Uterus (tissue), 4 donors: ENCODE measurements at places on chromosomes 2 and 18.

DNA sequence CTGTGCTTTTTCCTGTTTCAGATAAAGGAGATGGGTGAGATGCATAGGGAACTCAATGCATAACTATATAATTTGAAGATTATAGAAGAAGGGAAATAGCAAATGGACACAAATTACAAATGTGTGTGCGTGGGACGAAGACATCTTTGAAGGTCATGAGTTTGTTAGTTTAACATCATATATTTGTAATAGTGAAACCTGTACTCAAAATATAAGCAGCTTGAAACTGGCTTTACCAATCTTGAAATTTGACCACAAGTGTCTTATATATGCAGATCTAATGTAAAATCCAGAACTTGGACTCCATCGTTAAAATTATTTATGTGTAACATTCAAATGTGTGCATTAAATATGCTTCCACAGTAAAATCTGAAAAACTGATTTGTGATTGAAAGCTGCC lies 16.4 kb upstream of the MSH2 start:
- no peak for DNase-seq

DNA sequence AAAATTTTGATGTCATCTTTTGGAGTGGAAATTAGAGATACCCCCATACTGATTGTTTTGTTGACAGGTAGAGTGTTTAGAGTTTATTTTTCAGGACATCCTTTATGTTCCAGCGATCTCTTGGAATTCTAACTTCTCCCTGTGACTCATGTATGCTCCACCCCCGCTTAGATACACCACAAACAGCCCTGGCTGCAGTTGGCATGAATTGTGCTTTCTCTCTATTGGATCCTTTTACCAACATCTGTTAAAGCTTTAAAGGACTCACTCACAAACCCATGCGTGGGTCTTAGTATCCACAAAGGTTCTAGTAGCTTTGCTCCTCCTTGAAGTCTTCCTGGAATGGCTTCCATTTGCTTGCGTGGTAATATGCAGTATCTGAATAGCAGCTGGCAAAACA lies 409.5 kb upstream of the POU3F3 start:
- no peak for DNase-seq

GRCh38 chr18:70663141-70663540 lies 374.3 kb downstream of the SOCS6 start:
- no peak for DNase-seq

- no peak for DNase-seq
These were observed 66.7 kb downstream of the NDUFA10 start for GRCh38 chr2:239958473-239958765.

DNA sequence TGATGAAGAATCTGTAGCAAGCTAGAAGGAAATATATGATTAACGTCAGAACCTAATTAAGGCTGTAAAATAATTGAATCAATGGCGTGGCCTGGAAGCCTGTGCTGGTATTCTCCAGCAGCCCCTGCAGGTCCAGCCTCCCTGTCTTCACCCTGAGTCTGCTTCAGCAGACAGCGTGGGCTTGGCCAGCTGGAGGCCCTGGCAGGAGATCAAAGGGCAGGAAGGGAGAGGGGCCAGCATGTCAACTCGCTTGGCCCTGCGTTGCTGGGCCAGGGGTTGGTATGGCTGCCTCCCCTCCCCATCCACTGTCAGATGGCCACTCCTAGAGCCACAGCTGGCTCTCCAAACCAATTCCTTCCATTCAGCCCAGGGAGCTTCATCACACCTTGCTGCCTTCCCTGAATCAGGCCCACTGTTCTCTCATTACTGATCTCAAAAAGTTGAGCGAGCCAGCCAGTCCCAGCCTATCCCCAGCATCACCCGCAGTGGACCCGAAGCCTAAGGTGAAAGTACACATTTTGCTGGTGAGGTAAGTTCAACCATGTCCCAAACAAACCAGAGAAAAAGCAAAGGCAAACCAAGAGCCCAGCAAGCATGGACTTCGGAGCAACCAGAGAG lies 228.4 kb upstream of the AGAP1 start:
- DNase-seq: no peak

DNA sequence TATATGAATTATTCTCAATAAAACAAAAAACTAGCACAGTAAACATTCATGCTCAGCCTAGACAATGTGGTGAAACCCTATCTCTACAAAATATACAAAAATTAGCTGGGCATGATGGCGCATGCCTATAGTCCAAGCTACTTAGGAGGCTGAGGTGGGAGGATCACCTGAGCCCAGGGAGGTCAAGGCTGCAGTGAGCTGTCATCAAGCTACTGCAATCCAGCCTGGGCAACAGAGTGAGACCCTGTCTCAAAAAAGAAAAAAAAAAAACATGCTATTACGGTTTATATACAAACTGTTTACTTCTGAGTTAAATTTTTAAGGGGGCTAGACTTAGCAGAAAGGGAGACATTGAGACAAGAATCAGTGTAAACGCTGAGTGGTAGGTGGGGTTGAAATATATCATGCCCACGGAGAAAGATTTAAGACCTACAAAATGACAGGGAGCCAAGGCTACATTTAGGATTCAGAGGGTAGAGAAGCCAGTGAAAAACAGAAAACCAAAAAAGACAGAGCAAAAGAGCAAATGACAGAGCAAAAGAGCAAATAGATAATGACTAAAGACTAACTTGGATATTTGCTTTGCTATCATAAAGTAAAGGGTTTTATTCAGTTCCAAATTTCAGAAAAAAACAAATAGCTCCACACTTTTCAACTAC lies 7.5 kb downstream of the TTC32 start:
- DNase-seq: no peak

GRCh38 chr2:150570712-150571111 lies 83.2 kb upstream of the RND3 start:
- no peak for DNase-seq

DNA sequence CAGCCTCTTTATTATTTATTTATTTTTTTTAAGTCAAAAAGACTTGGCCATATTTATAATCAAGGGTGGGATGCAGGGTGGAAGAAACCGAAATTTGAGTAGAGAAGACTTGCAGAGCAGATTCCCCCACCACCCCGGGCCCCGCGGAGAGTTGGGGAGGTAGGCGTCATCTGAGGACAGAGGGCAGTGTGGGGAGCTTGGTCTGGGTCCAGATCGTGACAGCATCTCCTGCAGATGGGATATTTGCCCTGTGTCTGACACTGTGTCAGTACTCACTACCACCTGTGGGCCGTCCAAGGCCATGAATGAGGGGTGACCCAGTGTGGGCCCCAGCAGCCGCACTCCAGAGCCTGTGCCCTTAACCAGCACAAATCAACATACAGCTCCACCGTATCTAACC lies 10.5 kb upstream of the PRELID3A start:
- no peak for DNase-seq

DNA sequence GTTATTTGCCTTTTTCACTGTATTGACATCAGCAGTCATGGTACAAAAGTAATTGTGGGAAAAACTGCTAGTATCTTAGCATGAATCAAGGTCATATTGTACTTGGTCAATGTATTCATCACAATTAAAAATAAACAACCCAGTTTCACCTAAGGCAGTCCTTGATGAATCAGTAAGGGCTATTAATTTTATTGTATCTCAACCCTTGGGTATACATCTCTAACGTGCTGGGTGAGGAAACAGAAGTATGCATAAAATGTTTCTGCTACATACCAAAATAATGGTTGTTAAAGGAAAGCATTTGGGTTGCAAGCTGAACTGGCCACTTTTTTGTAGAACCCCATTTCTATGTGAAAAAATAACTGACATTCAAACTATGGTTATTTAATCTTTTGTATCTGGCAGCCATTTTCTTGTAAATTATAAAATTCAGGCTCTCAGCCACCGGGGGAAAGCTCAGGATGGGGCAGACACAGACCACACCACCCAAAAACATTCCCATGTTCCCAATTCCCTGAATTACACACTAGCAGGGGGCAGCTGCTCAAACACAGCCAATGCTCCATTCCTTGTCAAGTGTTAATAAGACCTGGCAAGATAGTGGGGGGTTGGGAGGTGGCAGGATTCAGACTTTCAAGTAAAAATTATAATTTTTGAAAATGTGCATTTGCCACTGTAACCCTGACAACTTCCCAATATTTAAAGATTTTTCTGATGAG lies 49.3 kb downstream of the OLA1 start:
- DNase-seq: no peak

DNA sequence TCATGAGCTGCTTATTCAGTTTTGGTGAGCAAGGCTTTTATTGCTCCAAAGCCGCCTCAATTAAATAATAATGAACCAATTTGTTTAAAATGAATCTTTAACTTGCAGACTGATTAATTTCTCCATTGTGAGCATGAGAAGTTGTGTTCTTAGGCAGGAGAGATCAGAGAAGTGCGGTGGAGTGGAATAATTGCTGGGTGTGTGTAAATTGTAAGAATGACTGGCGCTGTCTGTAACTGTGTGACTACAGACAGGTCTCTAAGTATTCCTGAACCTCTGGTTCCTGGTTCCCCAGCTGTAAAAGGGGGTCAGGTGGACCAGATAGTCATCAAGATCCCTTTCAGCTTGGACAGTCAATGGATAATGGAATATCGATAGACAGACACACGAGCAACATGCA lies 98.0 kb upstream of the EFEMP1 start:
- DNase-seq: no peak

- no peak for DNase-seq
These were observed 29.8 kb downstream of the SUCLG1 start for GRCh38 chr2:84429328-84429727.
